Foreskin keratinocyte (primary cell): ENCODE measurements at places on chromosomes 3 and 15. TPM values are rescaled to one million over a fixed set of nuclear protein-coding genes. Genes with fewer than 3 reads are reported as not detected.

- DNase-seq: no peak
Observed at GRCh38 chr3:37770336-37770735, 91.3 kb upstream of the CTDSPL start.

GRCh38 chr3:153679714-153680113 lies 441.5 kb upstream of the ARHGEF26 start:
- DNase-seq: no peak

GRCh38 chr3:141303481-141304223 lies 64.7 kb upstream of the ZBTB38 start:
- peak; percentile 70 for DNase-seq

GRCh38 chr3:176942305-176942704 lies 255.0 kb downstream of the TBL1XR1 start:
- no peak for DNase-seq

DNA sequence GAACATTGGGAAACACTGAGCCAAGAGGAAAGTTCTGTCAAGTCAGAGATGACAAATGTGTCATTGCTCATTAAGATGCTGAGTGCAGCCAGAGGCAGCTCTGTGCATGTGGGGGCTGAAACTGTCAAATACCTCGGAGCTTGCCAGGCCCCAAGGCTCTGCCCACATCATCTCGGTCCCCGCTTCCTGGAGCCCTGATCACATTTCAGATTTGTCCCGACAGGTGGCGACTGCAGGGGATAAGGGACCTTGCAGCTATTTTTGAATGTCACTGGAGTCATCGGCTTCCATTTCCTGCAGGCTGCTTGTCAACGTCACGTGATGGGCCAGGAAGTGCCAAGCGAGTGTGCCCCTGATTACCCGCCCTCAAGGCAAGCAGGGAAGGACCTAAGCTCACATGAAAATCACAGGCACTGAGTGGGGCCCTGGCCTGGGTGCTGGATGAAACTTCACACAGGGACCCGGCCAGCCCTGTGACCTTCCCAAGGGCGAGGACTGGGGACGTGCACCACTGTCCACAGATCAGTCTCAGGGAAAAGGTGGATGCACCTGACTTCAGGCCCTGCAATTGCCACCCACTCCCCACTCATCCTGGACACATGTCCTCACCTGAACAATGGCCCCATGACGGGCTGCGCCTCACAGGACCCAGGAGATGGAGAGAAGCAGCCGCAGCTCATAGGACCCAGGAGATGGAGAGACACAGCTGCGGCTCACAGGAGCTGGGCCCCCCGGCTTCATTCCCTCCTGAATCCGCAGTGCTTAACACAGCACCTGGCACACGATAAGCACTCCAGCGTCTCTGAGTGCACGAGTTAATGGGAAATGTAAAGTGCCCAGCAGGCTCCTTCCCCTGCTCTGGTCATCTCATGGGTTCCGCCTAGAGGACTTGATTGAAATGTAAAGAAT lies 73.4 kb downstream of the NUP210 start:
- no peak for DNase-seq

DNA sequence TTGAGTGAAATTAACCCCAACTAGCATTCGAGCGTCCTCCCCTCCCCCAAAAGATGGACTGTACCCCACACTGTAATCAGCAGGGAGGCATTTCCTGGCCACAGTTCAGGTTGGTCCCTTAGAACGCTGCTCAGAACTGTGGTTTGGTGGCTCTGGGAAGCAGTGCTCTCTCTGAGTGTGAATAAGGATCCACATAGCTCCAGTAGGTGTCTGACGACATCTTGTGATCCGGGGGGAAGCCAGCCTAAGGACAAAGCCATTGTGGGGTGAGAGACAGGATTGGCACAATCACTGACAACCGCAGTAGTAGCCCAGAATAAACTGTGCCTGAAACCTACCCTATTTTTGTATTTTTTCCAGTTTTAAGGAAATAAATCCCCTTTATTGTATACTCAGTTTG lies 125.3 kb downstream of the IGF1R start:
- no peak for DNase-seq

DNA sequence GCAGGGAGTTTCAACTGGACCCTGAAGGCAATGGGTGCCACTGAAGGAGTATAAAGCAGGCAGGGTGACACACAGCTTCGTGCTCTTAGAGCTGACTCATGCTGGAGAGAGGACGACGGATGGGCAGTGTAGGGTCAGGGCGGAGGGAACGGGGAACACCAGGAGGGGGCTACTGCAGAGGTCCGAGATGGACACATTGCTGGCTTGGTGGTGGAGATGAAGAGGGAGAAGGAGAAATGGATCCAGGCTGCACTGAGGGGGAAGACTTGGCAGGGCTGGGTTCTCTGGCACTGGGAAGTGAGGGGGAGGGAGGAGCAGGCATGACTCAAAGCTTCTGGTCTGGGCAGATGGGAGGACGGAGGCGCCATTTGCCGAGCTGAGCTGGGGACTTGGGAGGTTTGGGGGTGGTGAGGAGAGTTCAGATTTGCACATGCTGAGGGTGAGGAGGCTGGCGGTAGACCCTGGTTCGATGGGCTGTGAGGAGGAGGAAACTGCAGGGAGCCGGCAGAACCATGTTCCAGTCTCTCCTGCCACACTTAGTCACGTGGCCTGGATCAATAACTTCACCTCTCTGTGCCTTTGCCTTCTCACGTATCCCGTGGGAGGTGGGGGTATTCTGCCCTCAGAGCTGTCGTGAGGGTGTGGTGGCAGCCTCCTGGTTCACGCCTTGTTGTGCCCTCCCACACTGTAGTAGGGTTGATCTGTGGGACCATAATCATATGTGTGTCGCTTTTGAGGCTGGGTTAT lies 4.6 kb upstream of the KCTD6 start:
- peak; percentile 64 for DNase-seq

DNA sequence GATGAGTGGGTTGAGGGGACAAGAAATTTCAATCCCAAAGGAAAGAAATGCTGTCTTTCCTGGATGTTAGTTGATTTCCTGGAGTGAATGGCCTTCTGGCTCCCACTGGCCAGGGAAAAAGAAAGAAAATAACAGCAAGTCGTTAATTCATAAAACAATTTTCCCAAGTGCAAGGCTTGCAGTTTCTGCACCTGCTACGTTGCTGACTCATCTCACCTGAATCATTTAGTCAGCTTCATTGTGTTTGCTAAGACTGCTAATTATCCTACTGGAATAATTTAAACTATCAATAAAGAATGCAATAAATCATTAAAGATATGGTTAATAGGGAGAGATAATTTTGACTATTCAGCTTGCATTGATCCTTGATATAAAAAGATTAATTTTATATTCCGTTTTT lies 387.6 kb downstream of the ROBO2 start:
- no peak for DNase-seq

- DNase-seq: no peak
Observed at GRCh38 chr3:125213946-125214542, 1.5 kb upstream of the SLC12A8 start.

CFAP100 gene
- not detected in 2 replicates for polyA plus RNA-seq

SERINC4 gene
- 0.06 and 0.08 TPM in 2 replicates for polyA plus RNA-seq

TOPBP1 gene
- 9.7 and 15.4 TPM in 2 replicates for polyA plus RNA-seq

PLSCR2 gene
- not detected in 2 replicates for polyA plus RNA-seq
